Hematopoietic multipotent progenitor cell treated with erythropoietin and hydrocortisone succinate and interleukin-3 and kit ligand, for 4 days (in vitro differentiated cells): ENCODE measurements at places on chromosomes 5 and 9.
A peak's percentile ranks its signal among the peaks of the same experiment; 100 is the strongest.

GRCh38 chr5:176394881-176395675 is 6.5 kb downstream of the HIGD2A start:
- no peak for DNase-seq

DNA sequence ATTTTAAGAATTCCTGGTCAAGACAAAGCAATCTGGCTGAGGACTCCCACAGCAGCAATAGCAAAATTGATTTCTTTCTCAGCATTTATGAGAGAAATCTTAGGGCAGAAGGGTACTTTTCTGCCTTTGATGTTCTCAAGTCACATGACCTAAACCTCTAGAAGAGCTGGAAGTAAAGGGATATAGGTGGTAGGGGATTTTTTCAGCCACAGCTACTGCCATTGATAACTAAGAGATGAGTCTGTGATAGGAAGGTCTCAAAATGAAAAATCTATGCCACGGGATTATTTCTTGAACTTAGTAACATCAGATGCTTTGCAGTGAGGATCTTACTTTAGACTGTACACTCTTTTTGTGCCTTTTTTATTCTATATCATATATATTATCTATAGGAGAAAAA is 35.6 kb downstream of the IL6ST start:
- no peak for DNase-seq

DNA sequence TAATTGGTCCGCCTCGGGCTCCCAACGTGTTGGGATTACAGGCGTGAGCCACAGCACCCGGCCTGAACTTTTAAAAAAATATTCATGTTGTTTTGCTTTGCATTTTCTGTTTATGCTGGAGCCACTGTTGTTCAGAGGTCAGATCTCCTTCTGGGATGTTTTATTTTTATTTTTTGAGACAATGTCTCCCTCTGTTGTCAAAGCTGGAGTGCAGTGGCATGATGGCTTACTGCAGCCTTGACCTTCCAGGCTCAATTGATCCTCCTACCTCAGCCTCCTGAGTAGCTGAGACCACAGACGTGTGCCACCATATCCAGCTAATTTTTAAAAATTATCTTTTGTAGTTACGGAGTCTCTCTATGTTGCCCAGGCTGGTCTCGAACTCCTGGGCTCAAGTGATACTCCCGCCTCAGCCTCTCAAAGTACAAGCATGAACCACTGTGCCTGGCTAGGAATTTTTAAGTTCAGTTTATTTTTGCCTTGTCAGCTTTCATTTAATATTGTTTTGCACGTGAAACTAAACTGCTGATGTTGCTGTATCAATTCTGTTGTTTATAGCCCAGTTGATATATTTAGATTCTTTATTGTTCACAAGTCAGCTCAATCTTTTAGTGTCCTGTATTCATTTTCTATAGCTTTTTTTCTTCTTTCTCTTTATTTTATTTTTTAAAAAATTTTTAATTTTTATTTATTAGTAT is 13.7 kb downstream of the TMEFF1 start:
- DNase-seq, result peak; percentile 9

DNA sequence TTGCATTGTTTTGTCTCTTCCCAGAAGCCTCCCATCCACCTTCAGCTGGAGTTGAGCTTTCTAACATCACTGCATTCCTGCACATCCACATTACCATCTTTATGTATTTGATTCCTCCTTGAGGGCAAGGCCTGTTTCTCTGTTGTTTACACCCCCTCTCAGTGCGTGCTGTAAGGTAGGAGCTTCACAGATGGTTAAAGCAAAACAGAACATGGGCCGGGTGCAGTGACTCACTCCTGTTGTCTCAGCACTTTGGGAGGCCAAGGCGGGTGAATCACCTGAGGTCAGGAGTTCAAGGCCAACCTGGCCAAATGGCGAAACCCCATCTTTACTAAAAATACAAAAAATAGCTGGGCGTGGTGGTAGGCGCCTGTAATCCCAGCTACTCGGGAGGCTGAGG is 110.9 kb downstream of the KCNIP1 start:
- no peak for DNase-seq

- no peak for DNase-seq
These were observed 63.1 kb upstream of the CD180 start for GRCh38 chr5:67259548-67260215.

DNA sequence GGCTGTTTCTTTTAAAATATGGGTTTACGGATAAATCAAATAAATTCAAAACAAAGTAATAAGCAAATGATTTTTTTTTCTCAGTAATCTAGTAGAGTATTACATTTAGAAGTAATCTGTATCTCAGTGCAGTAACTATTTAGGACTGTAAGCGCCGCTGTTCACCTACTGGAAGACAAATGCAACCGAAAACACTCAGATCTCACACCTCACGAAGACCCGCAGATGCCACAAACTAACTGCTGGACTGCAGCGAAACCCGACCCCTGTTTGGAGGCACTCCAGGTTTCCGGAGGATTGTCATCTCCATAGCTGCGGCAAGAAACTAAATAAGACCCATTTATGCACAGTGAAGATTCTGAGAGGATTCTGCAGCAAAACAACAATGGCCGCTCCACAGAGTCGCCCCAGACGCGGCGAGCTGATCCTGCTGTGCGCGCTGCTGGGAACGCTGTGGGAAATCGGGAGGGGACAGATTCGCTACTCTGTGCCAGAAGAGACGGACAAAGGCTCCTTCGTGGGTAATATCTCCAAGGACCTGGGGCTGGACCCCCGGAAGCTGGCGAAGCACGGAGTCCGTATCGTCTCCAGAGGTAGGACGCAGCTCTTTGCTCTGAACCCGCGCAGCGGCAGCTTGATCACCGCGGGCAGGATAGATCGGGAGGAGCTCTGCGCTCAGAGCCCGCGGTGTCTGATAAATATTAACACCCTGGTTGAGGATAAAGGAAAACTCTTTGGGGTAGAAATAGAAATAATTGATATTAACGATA is at the start of gene PCDHGA8:
Gene PCDHGA8 (plus strand): TSS at position 205 of the 770 bp plus-strand sequence. CDS start 181 bp downstream, at position 386.
- DNase-seq, result peak; percentile 10

GRCh38 chr5:14134083-14134482 is 9.1 kb upstream of the TRIO start:
- no peak for DNase-seq

- no peak for DNase-seq
These were observed 191.8 kb upstream of the CCNG1 start for GRCh38 chr5:163245584-163245983.
